GM03348 (cell line): ENCODE measurements at places on chromosomes 12 and 14.

- DNase-seq, result no peak
Measured at GRCh38 chr12:117228239-117228638, 38.0 kb upstream of the FBXO21 start.

GRCh38 chr12:108879615-108880254 lies at the start of gene DAO:
TSS of gene DAO (plus strand) at chr12:108880092. CDS start at chr12:108885007, 4,915 bp downstream.
- no peak for DNase-seq

- DNase-seq, result no peak
Measured at GRCh38 chr14:101200650-101201516, 297.4 kb upstream of the RTL1 start.

GRCh38 chr14:60647081-60647836 lies 2.0 kb downstream of the SIX1 start:
- DNase-seq, result peak; percentile 61

DNA sequence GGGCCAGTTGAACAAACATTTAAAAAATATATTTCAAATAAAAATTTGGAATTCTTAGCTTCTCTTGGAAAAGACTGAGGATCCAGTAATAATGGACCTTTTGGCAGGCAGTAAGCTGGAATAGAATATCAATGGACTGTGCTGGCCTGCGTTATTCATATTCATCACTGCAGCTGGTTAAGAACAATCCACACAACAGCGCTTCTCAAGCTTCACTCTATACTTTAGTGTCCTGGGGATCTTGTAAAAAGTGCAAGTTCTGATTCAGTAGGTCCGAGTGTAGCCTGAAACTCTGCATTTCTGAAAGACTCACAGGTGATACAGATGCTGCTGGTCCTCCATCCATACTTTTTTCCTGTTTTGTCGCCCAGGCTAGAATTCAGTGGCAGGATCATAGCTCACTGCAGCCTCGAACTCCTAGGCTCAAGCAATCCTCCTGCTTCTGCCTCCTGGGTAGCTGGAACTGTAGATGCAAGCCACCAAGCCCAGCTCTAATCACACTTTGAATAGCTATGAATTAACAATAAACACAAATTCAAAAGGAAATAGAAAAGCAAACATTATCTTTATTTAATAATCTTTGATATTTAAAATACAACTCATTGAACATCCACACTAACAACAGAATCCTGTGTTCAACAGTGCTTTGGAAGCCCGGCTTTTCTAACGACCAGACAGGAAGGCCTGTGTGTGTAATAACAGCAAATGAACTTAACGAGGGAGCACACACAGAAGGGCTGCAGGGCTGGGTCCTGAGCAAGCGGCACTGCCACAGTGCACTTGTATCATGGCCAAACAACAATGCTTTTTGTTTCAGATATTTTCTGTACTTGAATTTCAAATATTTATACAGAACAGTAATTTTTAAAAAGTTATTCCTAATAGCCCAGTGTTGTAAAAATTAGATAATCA lies 18.4 kb upstream of the TRIP11 start:
- no peak for DNase-seq

GRCh38 chr12:47349137-47350061 lies 269.6 kb upstream of the AMIGO2 start:
- DNase-seq, result no peak

- DNase-seq, result no peak
Measured at GRCh38 chr14:22497671-22498093, 91.3 kb downstream of the DAD1 start.

GRCh38 chr12:110699591-110700445 lies 10.9 kb upstream of the HVCN1 start:
- DNase-seq, result no peak

DNA sequence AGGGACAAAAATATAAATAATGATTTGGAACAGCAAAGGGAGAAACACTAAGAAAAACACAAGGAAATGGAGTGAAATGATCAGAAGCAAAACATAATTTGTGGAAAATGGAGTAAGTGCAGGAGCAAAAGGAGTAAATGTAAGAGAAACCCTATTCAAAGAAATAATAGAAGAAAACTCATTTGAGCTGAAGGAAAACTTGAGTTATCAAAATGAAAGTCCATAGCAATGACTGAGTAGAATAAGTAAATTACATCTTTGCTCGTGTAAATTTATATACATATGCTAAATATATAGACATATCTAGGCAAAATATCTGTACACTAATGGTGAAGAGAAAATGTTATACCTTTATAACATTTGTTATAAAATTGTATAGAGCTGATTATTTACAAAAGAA lies 194.0 kb downstream of the FOXA1 start:
- DNase-seq, result no peak

GRCh38 chr14:80425686-80426085 lies 214.4 kb upstream of the DIO2 start:
- peak; percentile 79 for DNase-seq

- DNase-seq, result no peak
Measured at GRCh38 chr14:71585361-71585760, 346.9 kb upstream of the RGS6 start.

GRCh38 chr14:61774861-61775260 lies 12.6 kb downstream of the SNAPC1 start:
- no peak for DNase-seq

- no peak for DNase-seq
Measured at GRCh38 chr14:90079576-90079975, 17.8 kb downstream of the KCNK13 start.

- DNase-seq, result no peak
Measured at GRCh38 chr12:113242026-113242418, 20.8 kb downstream of the TPCN1 start.

- DNase-seq, result no peak
Measured at GRCh38 chr12:106020736-106021135, 118.0 kb downstream of the NUAK1 start.

GRCh38 chr12:114976959-114977358 lies 293.0 kb upstream of the TBX3 start:
- peak; percentile 14 for DNase-seq

DNA sequence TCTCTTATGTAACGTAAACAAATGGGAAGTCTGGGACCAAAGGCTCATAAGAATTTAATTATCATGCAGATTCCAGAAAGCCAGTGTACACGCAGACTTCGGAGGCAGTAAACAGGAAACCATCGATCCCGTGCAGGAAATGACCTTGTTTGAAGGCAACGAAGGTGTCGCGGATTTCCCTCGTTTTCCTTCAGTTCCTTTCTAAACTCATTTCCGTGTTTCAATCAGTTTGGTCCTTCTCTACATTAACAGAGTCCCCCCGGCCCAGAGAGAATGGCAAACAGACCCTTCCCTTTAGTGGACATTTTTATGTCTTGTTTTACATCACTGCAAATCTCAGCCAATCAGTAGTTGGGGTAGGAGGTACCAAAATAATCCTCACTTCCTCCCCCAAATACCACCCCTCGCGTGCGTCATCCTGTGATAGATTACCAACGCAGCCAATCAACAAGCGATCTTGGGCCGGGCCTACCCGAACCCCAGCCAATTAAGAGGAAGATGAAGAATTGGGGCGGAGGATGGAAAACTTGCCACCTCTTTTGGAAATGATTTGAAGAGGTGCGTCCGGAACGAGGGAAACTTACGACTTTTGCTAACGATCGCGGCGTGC lies 6.1 kb upstream of the FOXJ2 start:
- peak; percentile 98 for DNase-seq

GRCh38 chr14:103384450-103385151 lies 614 bp upstream of the MARK3 start:
- no peak for DNase-seq

DNA sequence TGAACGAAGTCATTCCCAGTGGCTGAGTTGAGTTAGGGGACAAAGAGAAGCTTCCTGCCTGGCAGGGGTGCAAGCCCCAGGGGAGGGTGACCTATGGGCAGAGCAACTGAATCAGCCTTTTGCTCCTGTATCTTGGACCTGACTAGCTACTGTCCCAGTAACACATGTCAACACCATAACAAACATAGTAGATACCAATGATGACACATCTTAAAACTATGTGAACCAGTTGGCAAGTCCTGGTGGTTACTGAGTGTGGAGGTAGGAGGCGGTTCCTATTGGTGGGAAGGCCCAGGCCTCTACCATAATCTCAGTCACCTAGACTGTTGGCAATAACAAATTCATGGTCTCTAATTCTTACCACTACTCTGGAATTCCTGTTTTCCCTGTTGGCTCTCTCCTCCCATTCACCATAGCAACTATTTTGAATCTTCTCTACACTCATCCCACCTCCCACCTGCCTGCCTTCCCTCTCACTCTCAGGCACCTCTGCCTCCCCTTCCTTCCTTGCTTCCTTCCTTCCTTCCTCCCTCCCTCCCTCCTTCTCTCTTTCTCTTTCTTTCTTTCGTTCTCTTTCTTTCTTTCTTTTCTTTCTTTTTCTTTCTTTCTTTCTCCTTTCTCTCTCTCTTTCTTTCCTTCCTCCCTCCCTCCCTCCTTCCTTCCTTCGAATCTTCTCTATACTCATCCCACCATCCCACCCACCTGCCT lies 8.1 kb upstream of the P2RX7 start:
- DNase-seq, result peak; percentile 72

GRCh38 chr12:8852119-8852518 lies 29.7 kb downstream of the A2ML1 start:
- no peak for DNase-seq

GRCh38 chr14:75204116-75204515 lies 27.7 kb upstream of the TMED10 start:
- DNase-seq, result peak; percentile 20

DNA sequence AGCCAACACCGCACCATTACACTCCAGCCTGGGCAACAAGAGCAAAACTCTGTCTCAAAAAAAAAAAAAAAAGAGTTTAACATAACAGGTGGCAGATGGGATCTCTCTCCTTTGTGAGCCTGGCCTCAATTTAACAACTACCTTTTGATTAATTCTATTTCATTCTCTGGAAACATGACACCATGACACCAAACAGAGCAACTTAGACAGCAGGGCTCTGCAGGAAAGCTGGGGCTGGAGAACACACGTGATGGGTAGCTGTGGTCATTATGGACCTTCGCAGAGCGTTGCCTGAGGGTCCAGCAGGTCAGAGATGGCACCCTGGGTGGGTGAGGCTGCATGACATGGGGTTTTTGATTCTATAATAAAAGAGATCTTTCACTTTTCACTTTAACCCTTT lies 1.7 kb upstream of the DGLUCY start:
- no peak for DNase-seq

DNA sequence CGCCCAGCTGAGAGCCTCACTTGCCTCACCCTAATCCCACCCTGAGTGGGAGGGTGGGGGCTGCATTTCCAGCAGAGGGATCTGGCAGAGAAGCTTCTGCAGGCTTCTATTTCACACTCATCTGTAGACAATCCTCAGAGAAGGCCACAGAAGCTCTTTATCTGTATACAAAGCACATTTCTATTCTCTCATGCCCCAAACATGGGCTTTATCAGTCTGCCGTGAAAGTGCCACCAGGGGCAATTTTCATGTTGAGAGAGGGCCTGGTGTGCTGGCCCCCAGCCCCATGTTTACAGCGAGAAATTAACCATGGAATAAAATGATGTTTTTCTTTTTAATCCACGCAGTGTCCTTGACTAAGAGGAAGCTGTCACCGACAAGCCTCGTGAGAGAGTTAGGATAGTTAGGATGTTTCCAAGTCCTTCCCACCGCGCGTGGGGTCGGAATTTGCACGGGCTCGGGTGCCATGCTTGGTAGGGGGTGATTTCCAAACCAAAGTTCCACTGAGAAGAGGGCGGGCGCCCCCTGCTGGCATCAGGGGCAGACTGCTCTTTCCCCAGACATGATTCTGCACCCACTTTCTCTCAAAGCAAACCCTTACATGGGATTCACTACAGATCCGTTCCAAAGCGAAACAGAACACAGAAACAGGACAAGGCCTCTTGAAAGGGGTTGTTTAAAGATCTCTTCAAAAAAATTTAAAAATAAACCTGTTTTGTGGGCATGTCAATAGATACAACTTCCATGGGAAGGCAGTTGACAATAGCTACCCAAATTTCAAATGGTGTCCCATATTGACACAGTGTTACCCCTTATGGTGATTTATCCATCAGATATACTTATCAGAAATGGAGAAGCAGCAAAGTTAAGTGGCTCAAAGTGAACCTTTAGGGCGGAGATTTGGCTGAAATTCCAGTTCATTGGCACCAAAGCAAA lies 19.4 kb downstream of the BDKRB1 start:
- peak; percentile 86 for DNase-seq

DNA sequence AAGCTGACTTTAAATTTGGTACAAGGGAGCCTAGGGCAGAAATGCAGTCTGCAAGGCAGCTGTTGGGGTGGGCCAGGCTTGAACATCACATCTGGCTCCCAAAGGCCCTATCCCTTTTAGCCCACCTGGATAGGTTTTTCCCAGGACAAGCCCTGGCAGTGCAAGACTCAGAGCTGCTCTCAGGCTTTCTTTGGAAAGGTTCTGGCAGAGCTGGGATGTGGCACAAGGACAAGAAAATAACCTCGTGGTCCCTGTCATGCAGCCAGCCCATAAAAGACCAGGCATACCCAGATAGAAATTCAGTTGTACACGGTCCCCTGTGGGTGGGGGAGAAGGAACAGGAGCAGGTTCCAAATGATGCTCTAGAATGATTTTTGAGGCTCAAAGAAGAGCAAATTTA lies 206.9 kb downstream of the TTC7B start:
- DNase-seq, result no peak

GRCh38 chr14:35369701-35370191 lies 34.8 kb downstream of the NFKBIA start:
- DNase-seq, result no peak

DNA sequence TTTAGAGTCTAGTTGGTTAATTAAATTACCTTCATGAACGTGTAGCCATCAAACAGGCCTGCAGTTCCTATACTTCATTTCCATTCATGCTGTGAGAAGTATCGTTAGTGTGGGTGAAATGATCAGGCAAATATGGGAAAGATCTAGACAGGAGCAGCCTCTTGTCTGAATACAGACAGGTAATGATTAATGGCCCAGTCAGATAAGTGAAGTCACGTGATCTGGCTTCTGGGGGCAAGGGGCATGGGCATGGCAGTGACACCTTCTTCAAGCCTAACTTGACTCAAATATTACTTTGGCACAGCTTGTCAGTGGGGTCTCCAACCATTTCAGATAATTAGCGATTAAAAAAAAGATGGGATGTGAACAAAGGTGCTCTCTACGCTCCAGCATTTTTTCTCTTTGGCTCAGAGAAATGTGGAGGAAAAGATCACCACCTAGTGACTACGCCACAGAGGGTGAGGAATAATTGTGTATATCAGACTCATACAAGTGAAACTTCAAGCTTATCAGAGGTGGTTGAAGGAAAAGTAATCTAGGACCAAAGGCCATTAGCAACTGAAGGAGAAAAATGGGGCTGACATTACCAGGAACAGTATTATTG lies 17.8 kb downstream of the GUCY2C start:
- DNase-seq, result no peak

DNA sequence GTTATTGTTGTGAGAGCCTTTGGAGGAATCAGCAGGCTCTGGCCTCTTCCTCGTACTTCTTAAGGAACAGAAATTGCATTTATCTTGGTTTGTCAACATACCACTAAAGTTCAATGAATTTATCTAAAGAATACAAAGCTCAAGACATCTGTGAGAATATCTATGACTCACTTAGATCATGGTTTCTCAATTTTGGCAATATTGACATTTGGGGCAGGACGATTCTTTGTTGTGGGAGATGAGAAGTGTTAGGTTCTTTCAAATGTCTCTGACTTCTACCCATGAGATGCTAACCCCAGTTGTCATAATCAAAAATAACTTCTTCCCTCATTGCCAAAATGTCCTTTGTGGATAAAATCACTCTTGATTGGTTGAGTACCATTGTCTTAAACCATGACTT lies 1190.3 kb downstream of the GALC start:
- no peak for DNase-seq
